Stimulated activated CD8-positive, alpha-beta memory T cell treated with anti-CD3 and anti-CD28 coated beads, Interleukin-7, amount 100 ng/mL, for 24 hours (primary cell): ENCODE measurements at places on chromosomes 7 and 10.

GRCh38 chr10:30847199-30847598, 184.5 kb downstream of the ZNF438 start:
- DNase-seq, result no peak

GRCh38 chr7:143390104-143390772, 9.1 kb downstream of the ZYX start:
- no peak for DNase-seq

DNA sequence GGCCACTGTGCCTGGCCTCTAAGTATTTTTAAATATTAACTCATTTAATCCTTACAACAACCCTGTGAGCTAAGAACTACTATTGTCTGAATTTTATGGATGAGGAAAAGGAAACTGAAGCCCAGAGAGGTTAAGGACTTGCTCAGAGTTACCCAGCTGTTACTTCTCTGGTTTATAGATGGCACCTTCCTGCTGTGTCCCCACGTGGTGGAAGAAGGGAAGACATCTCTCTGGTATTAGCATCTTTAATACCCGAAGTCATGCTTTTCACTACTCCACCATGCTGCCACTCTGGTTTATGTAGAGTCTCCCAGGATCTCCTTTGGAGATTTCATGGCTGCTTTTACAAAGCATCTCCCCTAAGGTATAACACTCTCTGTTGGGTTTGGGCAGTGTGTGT, 105.5 kb upstream of the MKLN1 start:
- DNase-seq, result no peak

GRCh38 chr7:44561962-44562621, 11.6 kb downstream of the DDX56 start:
- DNase-seq, result no peak

GRCh38 chr7:10824154-10824553, 149.5 kb upstream of the PHF14 start:
- DNase-seq, result no peak

- no peak for DNase-seq
Measured at GRCh38 chr7:91880016-91880412, 488 bp downstream of the MTERF1 start.

DNA sequence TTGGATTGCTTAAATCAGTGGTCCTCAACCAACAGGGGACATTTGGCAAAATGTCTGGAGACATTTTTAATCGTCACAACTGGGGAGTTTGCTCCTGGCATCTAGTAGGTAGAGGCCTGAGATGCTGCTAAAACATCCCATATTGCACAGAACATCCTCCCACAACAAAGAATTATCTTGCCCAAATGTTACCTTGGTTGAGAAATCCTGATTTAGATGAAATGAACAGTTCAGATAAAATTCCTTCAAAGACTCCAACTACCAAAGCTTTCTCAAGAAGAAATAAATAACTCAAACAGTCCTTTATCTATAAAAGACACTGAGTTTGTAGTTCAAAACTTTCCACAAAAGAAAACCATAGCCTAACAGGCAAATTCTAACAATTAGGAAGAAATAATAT, 160.9 kb downstream of the SNX13 start:
- DNase-seq, result no peak

GRCh38 chr7:106623853-106624252, 37.1 kb downstream of the CCDC71L start:
- no peak for DNase-seq

GRCh38 chr7:47670729-47671128, 88.8 kb upstream of the TNS3 start:
- no peak for DNase-seq

GRCh38 chr7:50718876-50719275, 63.8 kb downstream of the GRB10 start:
- no peak for DNase-seq

DNA sequence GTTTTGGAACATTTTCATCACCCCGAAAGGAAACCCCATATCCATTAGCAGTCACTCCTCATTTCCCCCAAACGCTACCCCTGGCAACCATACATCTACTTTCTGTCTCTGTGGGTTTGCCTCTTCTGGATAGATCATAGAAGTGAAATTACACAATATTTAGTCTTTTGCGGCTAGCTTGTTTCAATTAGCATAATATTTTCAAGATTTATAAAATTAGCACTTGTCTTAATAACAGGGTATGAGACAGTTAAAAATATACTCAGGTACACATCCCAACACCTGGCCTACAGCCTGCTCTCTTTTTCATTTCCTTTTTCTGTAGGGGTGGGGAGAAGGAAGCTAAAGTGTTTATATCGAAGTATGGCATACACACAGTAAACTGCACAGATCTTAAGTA, 81.4 kb upstream of the LRGUK start:
- DNase-seq, result no peak

GRCh38 chr7:102005933-102006480, 188.6 kb downstream of the CUX1 start:
- DNase-seq, result no peak

- DNase-seq, result no peak
Measured at GRCh38 chr10:76723844-76724243, 913.8 kb downstream of the KCNMA1 start.

DNA sequence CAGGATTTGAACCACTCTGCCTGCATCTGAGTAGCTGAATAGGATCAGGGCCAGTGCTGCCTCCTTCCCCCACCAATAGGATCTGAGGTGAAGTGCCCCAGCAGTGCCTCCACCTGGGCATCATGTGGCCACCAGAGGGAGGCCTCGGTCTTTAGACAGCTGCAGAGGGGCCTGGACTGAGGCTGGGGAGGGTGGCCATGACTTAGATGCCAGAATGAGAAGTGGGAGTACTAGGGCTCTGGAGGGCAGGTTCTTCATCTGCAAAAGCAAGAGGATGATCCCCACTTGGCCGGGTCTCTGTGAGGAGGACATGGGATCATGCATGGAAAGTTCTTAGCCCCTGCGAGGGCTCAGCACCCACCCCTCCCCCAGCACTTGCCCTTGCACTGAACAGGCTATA, 56.9 kb downstream of the NEUROG3 start:
- DNase-seq, result no peak

DNA sequence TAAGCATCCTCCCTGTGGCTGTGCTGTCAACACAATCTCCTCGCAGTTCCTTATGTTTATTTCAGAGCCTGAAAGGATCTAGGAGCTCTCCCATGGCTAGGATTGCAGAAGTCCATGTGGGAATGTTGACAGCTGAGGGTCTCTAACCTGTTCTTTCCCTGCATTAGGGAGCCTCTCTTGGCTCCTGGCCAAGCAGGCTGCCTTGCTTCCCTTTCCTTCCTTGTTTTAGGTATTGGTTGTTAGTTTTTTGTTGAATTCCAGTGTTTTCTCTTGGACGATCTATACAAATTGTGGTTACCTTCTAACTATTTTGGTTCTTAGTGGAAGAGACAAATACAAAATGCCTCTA, 171.8 kb downstream of the MLLT10 start:
- no peak for DNase-seq

DNA sequence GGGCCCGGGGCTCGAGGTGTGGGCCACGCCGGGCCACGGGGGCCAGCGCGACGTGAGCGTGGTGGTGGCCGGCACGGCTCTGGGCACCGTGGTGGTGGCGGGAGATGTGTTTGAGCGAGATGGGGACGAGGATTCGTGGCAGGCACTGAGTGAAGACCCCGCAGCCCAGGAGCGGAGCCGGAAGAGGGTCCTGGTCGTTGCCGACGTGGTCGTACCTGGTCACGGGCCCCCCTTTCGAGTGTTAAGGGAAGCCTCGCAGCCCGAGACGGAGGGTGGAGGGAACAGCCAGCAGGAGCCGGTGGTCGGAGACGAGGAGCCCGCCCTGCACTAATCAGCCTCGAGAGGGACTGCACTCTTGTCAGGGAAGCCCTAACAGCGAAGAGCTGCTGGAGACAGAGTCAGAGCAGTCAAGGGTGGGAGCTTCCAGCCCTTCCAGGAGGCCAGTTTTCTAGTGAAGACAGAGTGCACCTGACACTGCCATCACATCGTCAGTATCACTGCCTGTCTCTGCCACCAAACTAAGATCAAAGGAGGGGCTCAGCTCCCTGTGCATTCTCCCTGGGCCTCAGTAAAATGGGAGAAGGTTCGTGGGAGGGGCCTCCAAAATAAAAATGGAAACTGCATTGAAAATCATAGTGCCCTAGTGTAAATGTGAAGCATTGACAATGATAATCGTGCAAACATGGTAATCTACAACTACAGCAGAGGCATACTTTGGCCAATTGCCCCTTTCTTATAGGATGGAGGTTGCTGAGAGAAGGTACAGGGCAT, 1.3 kb downstream of the MBLAC1 start:
- DNase-seq, result no peak

DNA sequence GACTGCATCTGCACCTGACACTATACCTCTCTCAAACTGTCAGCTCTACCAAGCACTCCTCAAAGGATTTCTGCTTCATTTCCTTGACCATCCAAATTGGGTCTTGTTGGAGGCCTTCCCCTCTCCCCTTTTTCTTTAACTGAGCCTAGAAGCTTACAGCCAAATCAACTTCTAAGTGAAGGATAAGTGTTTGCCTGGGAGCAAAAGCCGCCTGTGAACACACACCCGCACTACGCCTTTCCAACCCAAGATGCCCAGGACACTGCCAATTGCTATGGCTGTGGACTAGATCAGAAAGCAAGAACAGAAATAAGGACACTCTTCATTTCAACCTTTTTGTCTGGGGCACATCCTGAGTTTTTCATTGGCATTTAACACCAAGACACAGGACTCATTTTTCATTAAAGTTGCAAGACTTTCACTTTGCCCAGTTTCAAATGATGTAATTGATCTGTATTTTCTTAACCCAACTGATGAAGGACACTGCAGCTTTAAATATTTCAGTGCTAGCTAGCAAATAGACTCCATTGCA, 52.8 kb downstream of the CPEB3 start:
- no peak for DNase-seq

DNA sequence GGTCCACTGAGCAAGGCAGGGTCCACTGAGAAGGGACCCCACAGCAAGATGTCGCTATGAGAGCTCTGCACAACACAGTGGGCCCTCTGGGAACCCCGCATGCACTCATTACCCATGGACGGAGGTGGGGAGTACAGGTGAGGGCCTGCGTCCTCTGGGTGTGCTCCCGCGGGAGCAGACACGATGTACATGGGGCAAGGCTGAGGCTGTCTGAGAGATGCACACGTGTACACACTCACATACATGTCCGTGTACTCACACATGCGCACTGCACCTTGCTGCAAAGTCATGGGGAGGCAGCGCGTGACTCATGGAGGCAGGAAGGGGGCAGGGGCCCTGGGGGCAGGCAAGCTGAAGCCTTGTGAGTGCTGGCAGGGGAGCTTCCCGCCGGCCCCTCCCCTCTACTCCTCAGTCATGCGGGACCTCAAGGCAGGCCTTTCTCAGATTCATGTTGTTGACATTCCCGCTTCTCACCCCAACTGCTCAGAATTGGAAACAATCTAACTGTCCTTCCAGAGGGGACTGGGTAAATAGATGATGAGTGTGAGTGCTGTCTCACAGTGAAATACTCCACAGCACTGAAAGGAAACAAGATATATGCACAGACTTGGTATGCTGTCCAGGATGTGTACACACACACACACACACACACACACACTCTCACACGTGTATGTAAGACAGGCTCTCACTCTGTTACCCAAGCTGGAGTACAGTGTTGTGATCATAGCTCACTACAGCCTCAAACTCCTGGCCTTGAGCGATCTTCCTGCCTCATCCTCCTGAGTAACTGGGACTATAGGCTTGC, 40.0 kb downstream of the GOLGA7B start:
- DNase-seq, result no peak

GRCh38 chr10:6272126-6272525, 69.4 kb downstream of the PFKFB3 start:
- DNase-seq, result no peak

GRCh38 chr10:12418725-12419261, 69.4 kb downstream of the CAMK1D start:
- DNase-seq, result no peak

GRCh38 chr10:95293631-95294030, 2.8 kb upstream of the PDLIM1 start:
- DNase-seq, result no peak

- peak; percentile 46 for DNase-seq
Measured at GRCh38 chr10:84540617-84541288, 212.4 kb downstream of the CCSER2 start.

GRCh38 chr7:155457544-155458110, 302 bp upstream of the EN2 start:
- DNase-seq, result no peak
